Cortex of kidney (tissue), 1 donor: ENCODE measurements at places on chromosomes 4 and X.

DNA sequence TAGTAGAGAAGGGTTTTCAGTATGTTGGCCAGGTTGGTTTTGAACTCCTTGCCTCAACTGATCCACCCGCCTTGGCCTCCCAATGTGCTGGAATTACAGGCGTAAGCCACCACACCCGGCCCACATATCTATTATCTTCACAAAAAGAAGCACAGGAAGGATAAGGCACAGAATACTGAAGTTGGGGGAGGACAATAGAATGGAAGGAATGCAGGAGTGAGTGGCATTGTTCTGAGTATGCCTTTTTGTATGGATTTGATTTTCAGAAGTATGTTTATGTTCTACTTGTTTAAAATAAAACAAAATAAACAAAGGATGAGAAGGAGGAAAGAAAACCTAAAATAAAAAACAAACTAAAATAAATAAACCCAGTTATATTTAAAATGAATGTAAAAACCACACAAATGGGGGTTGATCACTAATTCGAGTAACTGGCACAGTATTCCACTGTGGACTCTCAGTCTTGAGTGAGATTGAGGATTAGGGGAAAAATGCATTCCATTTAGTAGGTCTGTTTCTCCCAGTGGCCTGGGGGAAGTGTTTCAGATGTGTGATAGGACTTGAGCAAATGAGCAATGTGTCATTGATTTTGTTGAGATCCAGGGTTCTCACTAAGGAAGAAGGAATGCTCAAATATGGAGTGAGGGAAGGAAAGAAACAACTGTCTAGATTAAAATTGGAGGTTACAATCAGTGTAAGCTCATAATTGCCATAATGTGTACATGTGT, 109.0 kb upstream of the C1QTNF7 start:
- DNase-seq = no peak

- DNase-seq = no peak
These were observed 1722.9 kb upstream of the PCDH10 start for GRCh38 chr4:131426023-131426758.

- no peak for DNase-seq
These were observed 28.4 kb upstream of the RPS6KA6 start for GRCh38 chrX:84216406-84216805.

DNA sequence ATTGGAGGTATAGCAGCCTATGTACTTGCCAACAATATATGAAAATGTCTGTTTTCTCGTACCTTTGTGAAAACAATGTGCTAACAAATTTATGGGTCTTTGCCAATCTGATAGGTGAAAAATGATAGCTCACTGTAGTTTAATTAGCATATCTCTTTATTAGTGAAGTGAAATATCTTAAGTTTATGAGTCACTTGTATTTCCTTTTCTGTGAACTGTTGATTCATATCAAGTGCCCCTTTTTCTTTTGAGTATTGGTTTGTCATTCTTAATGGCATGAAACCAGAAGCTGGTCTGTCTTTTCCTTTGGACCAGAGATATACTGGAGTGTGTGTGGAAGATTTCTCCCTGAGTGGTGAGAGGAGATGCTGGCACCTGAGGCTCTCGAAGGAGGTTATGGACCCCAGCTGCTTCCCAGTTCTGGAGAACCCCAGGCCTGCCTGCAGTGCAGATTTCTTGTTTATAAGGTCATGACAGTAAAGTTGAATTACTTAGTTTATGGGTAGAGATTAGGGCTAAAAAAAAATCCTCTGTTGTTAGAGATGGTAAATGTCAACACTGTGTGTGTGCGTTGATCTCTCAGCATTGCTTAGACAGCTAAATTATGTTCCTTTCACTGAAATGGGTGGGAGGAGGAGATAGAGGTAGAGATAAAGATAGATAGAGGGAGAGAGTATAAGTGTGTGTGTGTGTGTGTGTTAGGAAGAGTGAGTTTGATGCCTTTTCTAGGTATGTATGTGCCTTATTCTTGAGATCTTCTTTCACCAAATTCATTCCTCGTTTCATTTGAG, 89.9 kb downstream of the REPS2 start:
- DNase-seq = no peak

- no peak for DNase-seq
These were observed 52.5 kb downstream of the TMEM156 start for GRCh38 chr4:38979511-38980230.

GRCh38 chr4:24680746-24681448, 96.5 kb upstream of the DHX15 start:
- DNase-seq = no peak

DNA sequence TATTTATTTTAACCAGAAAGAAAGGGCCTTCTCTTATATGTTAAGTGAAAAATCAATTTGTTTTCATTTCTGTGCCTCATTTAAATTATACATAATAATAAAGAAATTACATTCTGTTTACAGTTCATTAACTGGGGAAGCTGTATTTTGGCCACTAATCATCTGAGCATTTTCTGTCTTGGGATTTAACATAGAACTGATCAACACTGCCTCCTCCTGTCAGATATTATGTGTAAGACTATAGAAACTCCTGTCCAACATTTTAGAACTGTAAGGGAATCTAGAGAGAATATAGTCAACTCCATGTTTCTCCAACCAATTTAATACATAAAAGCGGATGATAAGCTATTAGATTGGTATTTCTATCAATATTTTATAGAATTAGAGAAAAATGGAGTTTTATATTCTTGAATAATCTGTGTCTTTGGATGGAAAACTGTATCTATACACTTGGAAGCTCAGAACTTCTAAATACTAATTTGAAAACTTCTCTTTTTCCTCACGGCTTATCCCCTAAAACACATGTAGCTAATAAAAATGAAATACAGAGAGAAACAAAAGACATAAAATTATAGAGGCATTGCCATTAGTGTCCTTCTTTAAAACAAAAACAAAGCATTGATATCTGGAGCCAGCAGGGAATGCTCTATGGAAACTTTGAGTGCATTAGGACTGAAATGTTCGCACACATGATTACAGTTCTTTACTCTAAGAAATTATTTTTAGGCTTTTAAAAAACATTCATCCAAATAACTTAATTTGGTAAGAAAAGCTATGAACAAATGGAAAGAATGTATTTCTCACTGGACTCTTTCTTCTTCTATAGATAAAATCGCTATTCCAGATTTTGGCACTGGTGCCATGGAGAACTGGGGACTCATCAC, 33.1 kb downstream of the ENPEP start:
- no peak for DNase-seq

DNA sequence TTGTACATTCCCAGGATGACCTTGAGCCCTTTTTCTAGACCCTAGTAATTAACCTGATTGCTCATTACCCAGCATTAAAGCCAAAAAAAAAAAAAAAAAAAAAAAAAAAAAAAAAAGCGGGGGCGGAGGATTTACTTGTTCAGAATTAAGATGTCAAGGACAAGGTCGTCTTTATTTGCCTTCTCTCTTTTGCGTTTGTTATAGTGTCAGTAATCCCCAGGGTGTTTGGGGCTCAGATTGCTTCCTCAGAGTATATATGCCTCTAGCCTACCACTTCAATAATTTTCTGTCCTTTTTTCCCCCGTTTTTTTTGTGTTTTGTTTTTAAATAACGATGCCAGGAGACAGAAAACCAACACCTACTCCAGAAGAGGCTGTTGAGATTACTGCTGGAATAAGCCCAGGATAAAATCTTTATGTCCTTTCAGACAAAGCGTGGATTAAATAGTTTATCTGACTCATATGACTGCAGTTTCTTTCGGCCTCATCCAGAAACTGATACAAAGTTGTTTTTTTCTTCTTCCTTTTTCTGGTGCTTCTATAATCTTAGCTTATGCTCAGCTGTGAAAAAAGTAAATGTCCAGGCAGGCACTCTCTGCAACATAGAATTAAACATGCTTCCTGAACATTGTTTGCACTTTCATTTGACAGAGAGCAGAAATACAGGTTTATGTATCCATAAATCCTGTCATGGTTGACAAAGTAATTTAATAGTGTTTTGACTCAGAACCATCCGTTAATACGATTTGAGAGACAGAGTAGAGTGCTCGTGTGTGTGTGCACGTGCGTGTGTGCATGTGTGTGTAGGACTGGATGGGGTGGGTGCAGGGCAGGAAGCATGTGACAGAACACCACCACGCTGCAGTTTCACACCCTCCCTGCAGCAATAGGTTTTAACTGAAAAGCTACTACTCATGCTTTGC, 138.6 kb downstream of the AFF1 start:
- no peak for DNase-seq

DNA sequence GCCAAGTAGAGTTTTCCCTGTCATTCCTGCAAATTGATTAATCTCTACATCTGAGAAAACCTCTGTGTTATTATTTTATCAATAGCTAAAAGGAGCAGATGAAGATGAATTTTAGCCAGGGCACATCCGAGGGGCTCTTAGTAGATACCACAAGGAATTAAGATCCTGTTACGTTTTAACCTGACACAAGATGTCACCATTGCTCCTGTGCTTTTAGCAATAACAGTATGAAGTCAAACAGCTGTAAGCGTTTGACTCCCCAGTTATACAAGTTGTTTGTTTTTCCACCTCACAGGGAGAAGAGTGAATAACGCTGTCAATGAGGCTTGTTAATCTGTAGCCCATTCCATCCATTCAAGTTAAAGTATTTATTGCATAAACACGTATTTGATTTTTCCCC, 76.0 kb upstream of the AP1S2 start:
- DNase-seq = no peak

- no peak for DNase-seq
These were observed 16.4 kb upstream of the ADD1 start for GRCh38 chr4:2827071-2827873.

GRCh38 chrX:69503782-69504625, at the start of gene NALF2:
NALF2 (plus strand) TSS chrX:69504326; CDS start chrX:69505283, 957 bp downstream.
- no peak for DNase-seq

DNA sequence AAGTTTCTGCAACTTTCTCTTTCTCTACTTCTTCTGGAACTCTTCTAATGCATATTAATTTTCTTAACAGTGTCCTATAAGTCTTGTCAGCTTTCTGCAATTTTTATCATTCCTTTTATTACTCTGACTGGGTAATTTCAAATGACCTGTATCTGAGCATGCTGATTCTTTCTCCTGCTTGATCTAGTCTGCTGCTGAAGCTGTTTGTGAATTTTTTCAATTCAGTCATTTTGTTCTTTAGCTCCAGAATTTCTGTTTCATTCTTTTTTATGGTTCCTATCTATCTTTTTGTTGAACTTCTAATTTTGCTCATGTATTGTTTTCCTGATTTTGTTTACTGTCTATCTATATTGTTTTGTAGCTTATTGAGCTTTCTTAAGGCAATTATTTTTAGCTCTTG, 1.5 kb upstream of the KLKB1 start:
- no peak for DNase-seq

- no peak for DNase-seq
These were observed 5.7 kb downstream of the MAGEA1 start for GRCh38 chrX:153184787-153185186.
